ENCODE measurements at places on chromosomes 2 and 18.

DNA sequence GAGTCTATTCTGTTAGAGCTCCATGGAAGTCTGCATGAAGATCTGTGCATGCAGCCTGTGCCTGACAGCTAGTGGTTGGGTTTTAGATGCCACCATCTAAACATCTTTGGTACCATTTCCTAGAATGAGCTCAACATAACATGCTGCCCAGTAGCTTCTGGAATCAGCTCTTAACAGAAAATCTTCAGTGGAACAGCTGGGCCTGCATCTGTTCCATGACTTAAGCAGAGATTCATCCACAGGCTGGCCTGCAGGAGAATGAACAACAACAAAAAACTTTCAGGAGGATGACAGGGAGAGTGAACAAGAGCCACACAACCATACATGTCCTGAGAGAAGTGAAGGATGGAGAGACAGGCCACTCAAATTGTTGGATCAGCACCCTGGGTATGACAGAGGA, 316.6 kb downstream of the RDH14 start:
- no peak for DNase-seq

DNA sequence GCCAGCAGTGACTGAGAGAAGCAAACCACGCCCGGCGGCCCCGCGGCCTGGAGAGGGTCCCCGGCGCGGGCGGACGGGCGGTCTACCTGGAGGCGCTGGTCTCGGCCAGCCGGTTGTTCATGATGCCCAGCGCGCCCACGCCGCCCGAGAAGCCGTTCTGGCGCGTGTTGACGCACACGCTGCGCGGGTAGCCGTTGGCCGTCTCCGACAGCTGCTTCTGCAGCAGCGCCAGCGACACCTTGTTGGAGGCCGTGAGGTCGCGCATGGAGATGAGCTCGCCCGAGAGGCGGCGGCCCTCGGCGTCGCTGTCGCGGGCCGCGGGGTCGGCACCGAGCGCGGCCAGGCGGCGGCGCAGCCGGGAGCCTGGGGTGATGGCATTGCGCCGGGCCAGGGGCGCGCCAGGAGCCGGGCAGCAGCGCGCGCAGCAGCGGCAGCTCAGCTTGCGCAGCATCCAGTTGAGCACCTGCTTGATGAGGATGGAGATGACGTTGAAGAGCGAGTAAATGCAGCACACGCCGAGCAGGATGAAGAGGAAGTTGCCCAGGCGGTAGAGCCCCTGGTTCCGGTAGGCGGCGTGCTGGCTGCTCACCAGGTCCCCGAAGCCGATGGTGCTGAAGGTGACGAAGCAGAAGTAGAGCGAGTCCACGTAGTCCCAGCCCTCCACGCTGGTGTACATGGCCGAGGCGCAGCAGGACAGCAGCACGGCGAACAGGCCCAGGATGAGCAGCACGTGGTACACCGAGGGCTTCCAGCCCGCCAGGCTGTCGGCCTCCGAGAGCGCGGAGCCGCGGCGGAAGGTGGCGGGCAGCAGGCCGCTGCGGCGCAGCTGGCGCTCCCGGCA, 118.1 kb downstream of the MSH2 start:
- peak; percentile 58 for DNase-seq

GRCh38 chr2:131030478-131030971, 62.7 kb downstream of the FAM168B start:
- no peak for DNase-seq

DNA sequence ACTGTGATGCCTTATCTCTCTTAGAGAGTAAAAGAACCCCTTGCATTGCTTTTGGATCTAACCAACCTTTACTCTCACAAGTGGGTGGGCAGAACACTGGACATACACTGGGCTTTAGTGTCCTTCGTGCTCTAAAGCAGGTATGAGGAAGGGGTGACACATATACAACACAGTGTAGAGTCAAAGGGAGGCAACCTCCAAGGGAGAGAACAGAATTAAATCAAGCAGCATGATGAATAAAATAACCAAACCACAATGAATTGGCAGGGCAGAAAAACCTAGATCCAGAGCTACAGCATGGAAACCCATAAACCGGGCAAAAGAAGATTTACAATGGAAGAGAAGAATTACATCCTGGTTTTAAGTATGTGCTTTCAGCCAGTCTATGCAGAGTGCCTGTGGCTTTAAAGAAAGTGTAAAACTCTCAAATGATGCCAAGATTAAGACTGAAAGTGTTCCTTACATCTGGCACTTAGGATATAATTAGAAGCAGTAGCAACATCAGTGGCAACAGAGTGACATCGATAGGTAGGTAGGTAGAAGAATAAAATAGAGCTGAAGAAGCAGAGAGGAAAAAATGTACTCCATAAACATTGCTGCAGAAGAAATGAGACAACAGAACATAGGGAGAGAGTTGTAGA, 191.7 kb upstream of the ZC3H15 start:
- DNase-seq = no peak

GRCh38 chr2:3604991-3605961, 10.4 kb downstream of the COLEC11 start:
- peak; percentile 76 for DNase-seq

DNA sequence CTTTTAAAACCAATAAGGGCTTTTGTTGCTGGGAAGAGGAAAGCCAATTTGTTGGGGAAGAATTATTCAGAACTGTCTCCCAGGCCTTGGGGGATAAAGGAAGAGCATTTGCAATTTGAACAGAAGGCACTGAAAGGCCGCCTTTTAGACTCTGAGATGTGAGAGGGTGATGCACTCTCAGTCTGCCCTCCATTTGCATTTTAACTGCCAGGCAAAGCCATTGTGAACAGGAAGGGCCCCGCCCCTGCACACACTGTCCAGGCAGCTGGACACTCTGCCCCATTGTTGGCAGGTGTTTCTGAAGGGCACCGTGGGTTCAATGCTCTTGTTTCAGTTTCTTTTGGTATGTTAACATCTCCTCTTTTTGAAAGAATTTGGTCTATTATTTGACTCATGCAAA, 169.5 kb upstream of the COPS8 start:
- no peak for DNase-seq

Measured in left hindlimb (tissue), 1 donor.